Effector CD8-positive, alpha-beta T cell (primary cell): ENCODE measurements at places on chromosomes 1 and 21.

- DNase-seq, result no peak
Observed at GRCh38 chr1:44409757-44410156, 4.7 kb downstream of the RNF220 start.

DNA sequence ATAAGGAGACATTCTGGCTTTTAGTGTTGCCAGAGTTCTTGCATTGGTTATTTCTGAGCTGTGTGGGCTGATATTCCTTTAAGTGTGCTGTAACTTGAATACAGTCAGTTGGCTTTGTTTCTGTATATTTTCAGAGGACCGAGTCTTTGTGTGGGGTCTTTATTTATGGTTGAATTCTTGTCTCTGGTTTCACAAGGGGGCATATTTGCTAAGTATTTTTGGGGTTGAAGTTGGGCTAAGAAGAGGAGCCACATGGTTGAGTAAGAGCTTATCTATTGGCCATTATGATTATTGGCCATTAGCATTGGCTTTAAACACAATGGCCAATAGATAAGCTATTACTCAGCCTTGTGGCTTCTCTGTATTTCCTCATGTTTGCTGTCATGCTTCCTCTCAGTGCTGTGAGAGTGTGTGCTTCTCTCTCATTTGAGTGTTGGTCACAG is 26.3 kb upstream of the PTGFR start:
- no peak for DNase-seq

DNA sequence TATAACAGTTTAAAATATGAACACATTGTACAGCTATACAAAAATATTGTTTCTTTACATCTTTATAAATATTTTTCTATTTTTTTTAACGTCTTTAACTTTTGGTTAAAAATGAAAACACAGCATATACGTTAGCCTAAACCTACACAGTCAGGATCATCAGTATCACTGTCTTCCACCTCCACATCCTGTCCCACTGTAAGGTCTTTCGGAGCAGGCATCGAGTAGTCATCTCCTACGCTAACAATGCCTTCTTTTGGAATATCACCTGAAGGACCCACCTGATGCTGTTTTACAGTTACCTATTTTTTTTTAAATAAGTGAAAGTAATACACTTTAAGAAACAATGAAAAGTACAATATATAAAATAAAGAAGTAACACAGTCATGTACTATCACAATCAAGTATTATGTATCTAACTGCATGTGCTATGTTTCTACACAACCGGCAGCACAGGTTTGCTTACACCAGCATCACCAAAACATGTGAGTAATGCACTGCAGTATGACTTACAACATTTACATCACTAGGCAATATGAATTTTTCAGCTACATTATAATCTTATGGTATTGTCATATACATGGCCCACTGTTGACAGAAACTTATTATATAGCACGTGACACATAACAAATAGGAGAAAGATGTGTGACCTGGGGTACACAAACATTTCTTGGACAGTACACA is 254.4 kb downstream of the AKT3 start:
- DNase-seq, result no peak

DNA sequence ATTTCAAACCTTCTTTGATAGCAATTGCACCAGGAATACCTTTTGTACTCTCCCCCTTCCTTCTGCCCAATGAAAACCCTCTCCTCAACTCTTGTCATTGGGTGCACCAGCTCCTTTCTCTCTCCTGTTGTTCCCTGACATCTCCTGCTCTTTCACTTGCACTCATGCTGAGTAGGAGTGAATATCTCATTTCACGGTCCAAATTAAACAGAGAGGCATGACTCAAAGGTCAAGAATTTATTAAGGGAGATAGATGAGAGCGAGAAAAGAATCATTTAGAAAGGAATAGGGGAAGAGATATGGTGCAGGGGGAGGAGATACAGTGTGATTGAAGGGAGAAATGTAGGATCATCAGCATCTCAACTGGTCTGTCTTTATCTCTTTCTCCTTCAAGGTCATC is 22.1 kb downstream of the AIM2 start:
- DNase-seq, result no peak

GRCh38 chr1:215054266-215054665 is 28.3 kb upstream of the KCNK2 start:
- no peak for DNase-seq

DNA sequence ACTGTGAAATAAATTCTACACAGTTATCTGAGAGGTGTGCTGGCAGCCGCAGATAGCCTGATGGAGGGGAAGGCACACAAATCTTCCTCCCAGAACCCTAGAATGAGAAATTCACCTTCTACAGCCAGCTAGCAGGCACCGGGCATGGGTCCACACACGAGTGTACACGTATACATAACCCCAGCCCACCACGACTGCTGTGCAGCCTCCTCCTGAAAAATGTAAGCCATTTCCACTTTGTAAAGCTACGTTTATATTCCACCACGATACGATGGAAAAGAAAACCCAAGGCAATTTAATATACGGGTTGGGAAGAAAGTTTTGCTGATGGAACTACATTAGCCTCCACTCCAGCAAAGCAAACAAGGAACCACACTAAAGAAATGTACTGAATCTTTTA is 1.8 kb downstream of the BTG3 start:
- DNase-seq, result no peak

DNA sequence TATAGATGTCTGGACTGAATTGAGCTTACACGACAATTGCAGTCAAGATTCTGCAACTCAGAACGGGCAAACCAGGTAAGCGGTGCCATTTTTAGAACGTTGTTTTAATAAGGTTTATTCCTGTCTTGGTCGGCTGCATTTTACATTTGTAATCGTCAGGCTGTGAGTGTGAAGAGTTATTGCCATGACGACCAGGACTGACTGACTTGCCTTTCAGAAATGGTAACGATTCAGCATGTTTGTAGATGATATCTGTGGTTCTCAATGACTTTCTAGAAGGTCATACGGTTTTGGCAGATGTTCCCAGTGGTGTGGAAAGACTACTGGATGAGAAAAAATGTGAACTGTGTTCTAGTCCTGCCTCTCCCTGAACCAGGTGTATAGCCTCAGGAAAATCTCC is 271.3 kb upstream of the B3GALT2 start:
- no peak for DNase-seq

- no peak for DNase-seq
Observed at GRCh38 chr1:118185084-118185832, at the start of gene SPAG17. SPAG17 (minus strand) TSS chr1:118185228; CDS start chr1:118185157, 71 bp downstream.

- no peak for DNase-seq
Observed at GRCh38 chr1:28280977-28281381, 21.7 kb downstream of the SESN2 start.

DNA sequence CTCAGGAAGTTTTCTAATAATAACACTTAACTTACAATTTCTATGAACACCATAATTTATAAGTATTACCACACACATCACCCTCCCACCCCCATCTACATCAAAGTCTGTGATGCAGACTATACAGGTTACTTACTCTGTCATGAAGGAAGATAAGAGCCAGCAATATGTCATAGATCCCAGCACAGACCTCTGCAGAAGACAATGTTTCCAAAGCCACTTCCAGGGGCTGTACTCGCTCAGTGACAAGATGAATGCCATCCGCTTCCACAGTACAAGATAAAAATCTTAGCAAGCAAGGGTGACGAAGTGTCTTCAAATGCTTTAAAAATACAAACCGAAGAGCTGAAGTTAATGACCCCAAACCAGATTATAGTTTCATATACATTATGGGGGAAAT is 15.2 kb downstream of the SCYL3 start:
- DNase-seq, result no peak

GRCh38 chr1:221692643-221693042 is 49.2 kb downstream of the DUSP10 start:
- DNase-seq, result no peak

- DNase-seq, result no peak
Observed at GRCh38 chr1:11673089-11673769, 7.7 kb downstream of the MAD2L2 start.

DNA sequence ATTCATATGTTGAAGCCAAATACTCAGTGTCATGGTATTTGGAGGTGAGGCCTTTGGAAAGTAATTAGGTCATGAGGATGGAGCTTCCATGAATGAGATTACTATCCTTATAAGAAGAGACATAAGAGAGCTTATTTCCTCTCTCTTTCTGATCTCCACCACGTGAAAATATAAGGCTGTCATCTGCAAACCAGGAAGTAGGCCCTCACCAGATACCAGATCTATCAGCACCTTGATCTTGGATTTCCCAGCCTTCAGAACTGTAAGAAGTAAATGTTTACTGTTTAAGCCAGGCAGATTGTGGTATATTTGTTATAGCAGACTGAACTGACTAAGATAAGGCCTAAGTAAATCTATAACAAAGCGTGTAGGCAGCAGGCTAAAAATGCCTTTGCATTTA is 25.3 kb downstream of the RBM11 start:
- no peak for DNase-seq

GRCh38 chr1:94934551-94934950 is 7.6 kb upstream of the CNN3 start:
- DNase-seq, result no peak

DNA sequence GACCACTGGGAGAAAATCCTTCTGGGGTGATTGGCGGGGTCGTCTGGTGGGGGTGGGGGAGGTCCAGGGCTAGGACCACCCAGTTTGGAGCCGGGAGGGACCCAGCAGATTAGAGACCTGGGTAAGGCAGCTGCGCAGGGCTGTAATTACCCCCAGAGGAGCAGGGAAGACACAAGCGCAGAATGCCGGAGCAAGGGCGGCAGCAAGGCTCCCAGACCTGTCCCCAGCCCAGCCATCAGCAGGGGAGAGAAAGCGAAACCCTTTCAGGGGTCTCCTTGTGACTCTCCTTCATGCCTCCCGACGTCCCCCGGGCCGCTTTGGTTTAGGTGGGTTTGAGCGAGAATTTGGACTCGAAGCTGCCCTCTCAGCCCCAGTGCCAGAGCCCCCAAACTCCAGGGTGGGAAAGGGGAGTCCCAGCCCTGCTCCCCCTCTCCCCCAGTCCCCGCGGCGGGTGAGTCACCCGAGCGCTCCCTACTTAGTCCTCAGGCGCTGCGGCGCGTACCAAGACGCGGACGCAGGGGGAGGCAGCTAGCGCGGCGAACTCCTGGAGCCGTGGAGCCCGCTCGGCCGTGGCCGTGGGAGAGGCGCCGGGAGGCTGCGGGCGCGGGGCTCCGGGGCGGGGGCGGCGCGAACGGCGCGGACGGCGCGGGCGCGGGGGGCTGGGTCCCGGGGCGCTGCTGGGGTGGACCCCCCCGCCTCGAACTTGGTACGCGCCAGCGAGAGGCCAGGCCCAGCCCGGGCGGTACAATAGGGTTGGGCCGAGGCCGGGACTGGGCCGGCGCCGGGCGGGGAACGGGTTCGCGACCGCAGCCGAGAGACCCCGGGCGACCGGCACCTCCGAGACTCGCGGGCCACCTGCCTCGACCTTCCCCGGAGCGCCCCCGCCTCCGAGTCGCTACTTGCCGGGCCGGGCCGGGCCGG is at the start of gene MAP7D1:
Gene MAP7D1, plus strand, starts transcription at position 753 of the 921 bp plus-strand sequence. CDS start 258 bp downstream, outside the sequence.
- DNase-seq, result peak; percentile 78

GRCh38 chr1:210335001-210335400 is 6.3 kb downstream of the HHAT start:
- DNase-seq, result no peak
